Tracheal epithelial cell (primary cell): ENCODE measurements at places on chromosomes 6 and 20. TPM values are rescaled to one million over a fixed set of nuclear protein-coding genes. Genes with fewer than 3 reads are reported as not detected.

The BPIFB4 gene
- total RNA-seq = not detected in 2 replicates

The PTPRT gene
- under 0.01 TPM in 1 of 2 replicates, not detected in the other for total RNA-seq

The HSPA1L gene
- 0.64 and 0.72 TPM in 2 replicates for total RNA-seq

The VWA7 gene
- 0.43 and 0.48 TPM in 2 replicates for total RNA-seq

The LRFN2 gene
- total RNA-seq = not detected in 2 replicates

The BNIP5 gene
- 0.24 TPM in 1 of 2 replicates, not detected in the other for total RNA-seq

The SLC22A23 gene
- 25.1 and 28.8 TPM in 2 replicates for total RNA-seq

The RCAN2 gene
- total RNA-seq = 0.72 TPM in 1 of 2 replicates, not detected in the other

The UBE2C gene
- 1.3 and 3.6 TPM in 2 replicates for total RNA-seq
